OCI-LY7 (cell line): ENCODE measurements at places on chromosomes 6 and 20. TPM values are rescaled to one million over a fixed set of nuclear protein-coding genes. Genes with fewer than 3 reads are reported as not detected.
A peak's percentile ranks its signal among the peaks of the same experiment; 100 is the strongest.

BEND6 gene
- 1.5 and 2.9 TPM in 2 replicates for total RNA-seq

GRCh38 chr20:57809661-57810172 is 99.9 kb upstream of the PMEPA1 start:
- no peak for DNase-seq

TFEB gene
- 48.6 and 60.0 TPM in 2 replicates for total RNA-seq

DNA sequence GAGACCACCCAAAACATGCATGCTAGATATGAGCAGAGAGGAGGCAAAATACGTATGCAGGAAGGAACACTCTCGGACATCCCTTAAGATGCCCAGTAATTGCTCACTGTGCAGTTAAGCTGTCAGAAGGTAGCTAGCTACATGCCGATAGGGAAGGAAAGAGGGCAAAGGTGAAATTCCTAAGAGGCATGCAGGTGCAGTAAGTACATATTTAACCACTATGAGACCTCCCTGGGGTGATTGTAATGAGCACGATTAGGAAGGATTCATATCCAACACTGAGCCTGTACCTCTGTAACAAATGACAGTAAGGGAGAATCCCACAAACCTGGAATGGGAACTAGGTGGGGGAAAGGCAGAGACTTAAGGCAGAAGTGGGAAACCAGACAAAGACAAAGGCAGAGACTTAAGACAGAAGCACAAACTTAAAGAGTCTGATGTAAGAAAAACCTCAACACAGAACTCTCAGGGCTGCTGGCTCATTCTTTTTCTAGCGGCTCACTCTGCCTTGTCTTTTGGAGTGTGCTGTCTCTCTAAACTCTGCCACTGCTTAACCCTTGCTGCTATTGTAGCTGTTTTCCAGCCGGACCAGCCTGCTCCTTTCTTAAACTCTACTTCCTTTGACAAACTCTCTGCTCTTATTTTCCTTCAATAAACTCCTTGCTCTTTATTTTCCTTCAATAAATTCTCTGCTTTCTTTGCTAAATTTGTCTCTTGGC is 148.1 kb downstream of the UBE3D start:
- DNase-seq: no peak

DNA sequence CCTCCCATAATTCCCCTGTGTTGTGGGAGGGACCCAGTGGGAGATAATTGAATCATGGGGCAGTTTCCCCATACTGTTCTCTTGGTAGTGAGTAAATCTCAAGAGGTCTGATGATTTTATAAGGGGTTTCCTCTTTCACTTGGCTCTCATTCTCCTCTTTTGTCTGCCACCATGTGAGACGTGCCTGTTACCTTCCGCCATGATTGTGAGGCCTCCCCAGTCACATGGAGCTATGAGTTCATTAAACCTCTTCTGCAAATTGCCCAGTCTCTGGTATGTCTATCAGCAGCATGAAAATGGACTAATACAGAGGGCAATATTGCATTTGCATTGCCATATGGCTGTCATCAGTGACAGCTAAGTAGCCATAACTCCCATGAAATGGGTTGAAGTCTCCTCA is 63.2 kb downstream of the ZNF217 start:
- no peak for DNase-seq

DNA sequence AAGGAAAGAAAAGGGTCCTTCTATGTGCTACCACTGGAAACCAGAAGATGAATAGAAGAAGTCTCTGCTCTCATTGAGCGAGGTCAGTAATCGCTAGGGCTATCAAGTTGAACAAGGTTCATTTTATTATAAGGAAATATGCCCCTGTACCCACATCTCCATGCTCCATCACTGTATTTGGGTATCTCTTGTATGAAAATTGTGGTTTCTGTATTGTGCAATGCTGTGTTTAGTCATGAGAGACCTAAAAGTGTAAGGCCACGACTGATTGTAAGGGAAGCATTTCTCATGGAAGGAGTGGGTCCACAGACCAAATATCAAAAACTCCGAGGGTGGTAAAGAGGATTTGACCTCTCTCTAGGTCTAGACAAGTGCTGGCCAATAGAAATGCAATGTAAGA is 3.6 kb upstream of the HS3ST5 start:
- DNase-seq: no peak

DNA sequence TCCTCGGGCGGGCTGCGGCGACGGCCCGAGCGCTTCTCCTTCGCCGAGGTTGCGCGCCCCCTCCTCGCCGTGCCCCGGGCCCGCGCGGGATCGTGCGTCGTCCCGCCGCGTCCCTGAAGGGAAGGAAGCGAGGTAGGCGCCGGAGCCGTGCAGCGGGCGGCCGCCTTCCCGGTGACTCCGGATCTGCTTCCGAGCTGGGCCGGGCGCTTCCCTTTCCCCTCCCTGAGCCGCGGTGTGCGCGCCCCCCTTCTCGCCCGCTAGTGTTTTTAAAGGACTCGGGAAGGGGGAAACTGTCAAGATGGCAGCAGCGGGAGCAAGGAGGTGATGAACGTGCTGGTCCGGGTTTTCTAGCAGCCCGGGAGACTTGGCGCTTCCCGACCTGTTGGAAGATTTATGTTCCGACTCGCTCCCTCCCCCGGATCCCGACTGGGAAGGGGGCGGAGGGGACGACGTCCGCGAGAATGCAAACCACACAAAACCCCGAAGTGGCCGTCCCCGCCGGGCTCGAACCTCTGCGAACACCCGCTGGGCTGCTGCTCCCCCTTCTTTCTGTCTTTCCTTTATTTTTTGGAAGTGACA is 744 bp upstream of the FOXO3 start:
- peak; percentile 16 for DNase-seq

- peak; percentile 83 for DNase-seq
Observed at GRCh38 chr20:45373353-45374100, 4.6 kb downstream of the TP53TG5 start.

RAMACL gene
- total RNA-seq: 0.30 and 0.33 TPM in 2 replicates

GRCh38 chr6:114000069-114000468 is 29.1 kb upstream of the HDAC2 start:
- no peak for DNase-seq

REM1 gene
- not detected in 2 replicates for total RNA-seq

- no peak for DNase-seq
Observed at GRCh38 chr6:78615430-78615904, 251.9 kb upstream of the IRAK1BP1 start.

DNA sequence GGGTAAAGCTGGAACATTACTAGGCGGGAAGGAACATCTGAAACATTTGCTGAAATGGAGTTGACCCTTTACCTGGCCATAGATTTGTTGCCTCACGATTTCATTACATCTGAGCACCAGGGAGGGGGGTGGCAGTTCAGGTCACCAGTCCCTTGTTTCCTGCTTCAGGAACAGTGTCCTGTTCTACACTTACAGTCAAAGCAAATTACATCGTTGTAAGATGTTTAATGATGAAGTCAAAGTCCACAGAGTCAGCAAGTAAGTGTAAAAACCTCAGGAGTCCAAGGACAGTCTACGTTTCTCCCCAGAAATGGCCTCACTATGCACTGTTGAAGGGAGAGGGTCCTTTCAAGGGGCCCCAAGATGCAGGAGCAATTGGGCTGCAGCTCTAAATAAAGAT is 8.9 kb upstream of the MICB start:
- no peak for DNase-seq

GRCh38 chr6:69042297-69042696 is 407.2 kb downstream of the ADGRB3 start:
- no peak for DNase-seq

C20orf144 gene
- 0.31 and 0.42 TPM in 2 replicates for total RNA-seq

DNA sequence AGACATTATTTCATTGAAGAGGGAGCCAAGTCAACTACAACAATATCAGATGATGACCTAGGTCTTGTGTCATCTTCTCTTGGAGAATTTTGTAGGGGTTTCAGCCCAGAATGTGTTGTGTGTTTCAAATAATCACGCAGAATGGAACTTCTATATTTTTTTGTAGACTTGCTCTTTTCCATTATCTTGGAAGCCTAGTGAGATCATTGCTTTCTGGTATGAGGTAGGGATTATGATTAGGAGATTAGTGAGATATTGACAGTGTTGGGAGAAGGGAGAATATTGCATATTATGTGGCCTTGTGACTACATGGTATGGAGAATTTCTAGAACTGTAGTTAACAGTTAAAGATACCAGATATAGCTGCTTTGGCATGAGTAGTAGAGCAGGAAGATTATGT is 423.6 kb upstream of the PLCB4 start:
- DNase-seq: no peak

TCF21 gene
- not detected in 2 replicates for total RNA-seq

TP53TG5 gene
- not detected in 2 replicates for total RNA-seq

GRCh38 chr20:6780433-6781190 is 13.1 kb downstream of the BMP2 start:
- no peak for DNase-seq

RNF144B gene
- total RNA-seq: 151 and 154 TPM in 2 replicates

NRSN1 gene
- total RNA-seq: not detected in 2 replicates

ZNFX1 gene
- 17.1 and 17.6 TPM in 2 replicates for total RNA-seq

- no peak for DNase-seq
Observed at GRCh38 chr6:30752157-30752927, 8.0 kb upstream of the IER3 start.

- DNase-seq: no peak
Observed at GRCh38 chr6:165159460-165159859, 149.9 kb downstream of the C6orf118 start.

FAM110A gene
- 28.2 and 36.4 TPM in 2 replicates for total RNA-seq

DNA sequence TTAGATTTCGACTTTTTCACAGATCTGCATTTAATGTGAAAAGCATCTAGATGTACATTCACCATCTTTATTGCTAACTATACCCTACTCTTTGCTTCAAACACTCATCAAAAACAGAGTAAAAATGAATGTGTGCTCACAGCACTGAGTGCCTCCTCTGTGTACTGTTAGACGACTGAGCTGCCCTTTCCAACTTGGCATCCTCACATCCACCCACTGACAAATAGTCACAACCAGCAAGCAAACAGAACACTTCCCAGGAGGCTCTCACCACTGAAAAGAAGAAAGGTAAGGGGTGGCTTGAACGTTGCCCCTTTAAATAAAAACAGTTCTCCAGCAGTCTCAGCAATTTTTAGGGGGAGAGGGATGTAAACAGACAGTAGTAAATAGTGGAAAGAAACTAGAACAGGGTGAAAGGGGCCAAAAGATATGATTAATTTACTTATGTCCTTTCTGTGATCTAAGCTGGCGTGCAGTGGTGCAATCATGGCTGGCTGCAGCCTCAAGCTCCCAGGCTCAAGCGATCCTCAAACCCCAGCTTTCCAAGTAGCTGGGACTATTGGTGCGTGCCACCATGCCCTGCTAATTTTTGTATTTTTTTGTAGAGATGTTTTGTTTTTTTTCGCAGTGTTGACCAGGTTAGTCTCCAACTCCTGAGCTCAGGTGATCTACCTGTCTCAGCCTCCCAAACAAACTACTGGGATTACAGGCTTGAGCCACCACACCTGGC is 48.7 kb downstream of the IPCEF1 start:
- DNase-seq: no peak

- no peak for DNase-seq
Observed at GRCh38 chr6:120304223-120304622, 954.7 kb upstream of the MAN1A1 start.
